SHP77 (cell line): ENCODE measurements at places on chromosomes 3 and 15.

DNA sequence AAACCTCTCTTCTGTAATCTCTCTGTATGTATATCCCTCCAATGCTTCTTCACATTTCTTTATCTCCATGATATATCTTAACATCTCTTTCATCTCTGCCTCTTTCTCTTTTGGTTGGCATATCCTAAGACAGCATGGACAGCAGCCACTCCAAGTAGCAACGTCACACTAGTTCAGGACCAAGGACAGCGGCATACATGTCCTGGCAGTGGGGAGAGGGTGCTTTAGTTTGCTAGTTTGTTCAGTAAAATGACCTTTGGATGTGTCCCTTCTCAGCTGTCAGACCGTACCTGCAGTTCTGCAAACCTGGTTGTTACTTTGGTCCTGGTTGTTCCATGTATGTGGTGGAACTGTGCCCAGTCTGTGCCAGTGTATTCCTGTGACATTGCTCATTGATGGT is 225.6 kb upstream of the ROPN1 start:
- DNase-seq: no peak

DNA sequence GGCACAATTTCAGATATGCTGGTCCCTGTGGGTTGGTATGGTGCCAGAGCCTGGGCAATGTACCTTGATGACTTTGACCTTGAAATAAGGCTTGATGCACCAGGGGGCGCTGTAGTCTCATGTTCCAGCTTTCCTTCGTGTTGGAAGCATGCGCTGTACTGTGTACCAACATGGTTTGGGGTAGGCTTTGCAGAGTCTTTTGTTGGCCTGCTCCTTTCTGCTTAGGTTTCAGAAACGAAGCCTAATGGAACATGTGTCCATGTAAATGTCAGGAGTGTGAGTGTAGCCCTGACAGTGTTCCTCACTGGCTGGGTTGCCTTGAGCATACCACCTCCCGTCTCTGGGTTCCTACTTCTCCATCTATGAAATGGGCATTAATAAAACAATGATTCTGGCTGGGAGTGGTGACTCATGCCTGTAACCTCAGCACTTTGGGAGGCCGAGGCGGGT is 3.6 kb upstream of the CCR4 start:
- DNase-seq: peak; percentile 91

- DNase-seq: no peak
These were observed 25.6 kb downstream of the LYSMD4 start for GRCh38 chr15:99707473-99708270.

GRCh38 chr15:57893040-57893439 is 172.5 kb downstream of the ALDH1A2 start:
- no peak for DNase-seq

GRCh38 chr3:31157893-31158620 is 263.6 kb upstream of the GADL1 start:
- DNase-seq: peak; percentile 8

- DNase-seq: no peak
These were observed 17.6 kb downstream of the FOXP1 start for GRCh38 chr3:71565976-71566375.
